Sigmoid colon (tissue), 7 donors: ENCODE measurements at places on chromosomes 1 and 21.
A peak's percentile ranks its signal among the peaks of the same experiment; 100 is the strongest.

- DNase-seq = peak; percentile 12
Measured at GRCh38 chr1:36533897-36534296, 51.2 kb upstream of the CSF3R start.

DNA sequence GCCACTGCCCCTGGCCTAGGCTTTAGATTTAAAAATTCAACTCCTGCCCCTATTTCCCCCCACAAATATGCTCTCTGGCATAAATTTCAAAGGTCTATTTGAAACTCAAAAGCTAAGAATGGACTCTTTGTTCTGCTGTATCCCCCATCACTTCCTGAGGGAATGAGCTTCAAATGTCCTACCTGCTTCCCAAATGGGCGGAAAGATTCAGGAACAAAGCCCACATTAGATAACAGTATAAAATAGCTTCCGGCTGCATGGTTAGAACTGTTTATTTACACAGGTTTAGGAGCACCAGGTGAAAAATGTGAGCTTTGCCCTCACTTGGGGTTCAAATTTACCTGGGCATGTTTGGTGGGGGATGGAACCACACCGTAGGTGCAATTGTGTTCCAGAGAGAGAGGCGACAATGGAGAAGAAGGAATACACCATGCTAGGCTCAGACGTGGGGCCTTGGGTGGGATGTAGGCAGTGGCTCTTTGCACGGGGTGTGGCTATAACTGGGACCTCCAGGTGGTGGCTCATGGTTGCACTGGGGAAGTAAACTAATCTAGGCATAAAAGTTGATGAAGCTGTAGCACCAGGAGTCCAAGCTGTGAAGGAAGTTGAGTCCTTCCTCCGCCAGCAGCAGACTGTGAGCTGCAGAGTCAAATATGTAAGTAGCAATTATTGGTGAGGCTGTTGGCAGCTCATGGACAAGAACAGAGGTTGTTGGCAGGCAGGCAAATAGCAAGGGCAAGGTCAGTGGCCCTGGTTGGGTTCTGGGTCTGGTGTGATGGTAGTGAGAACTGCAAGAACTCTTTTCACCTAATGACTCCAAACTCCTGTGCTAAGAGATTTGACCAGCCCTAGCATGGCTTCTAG, 41.5 kb upstream of the SRSF10 start:
- DNase-seq = no peak

DNA sequence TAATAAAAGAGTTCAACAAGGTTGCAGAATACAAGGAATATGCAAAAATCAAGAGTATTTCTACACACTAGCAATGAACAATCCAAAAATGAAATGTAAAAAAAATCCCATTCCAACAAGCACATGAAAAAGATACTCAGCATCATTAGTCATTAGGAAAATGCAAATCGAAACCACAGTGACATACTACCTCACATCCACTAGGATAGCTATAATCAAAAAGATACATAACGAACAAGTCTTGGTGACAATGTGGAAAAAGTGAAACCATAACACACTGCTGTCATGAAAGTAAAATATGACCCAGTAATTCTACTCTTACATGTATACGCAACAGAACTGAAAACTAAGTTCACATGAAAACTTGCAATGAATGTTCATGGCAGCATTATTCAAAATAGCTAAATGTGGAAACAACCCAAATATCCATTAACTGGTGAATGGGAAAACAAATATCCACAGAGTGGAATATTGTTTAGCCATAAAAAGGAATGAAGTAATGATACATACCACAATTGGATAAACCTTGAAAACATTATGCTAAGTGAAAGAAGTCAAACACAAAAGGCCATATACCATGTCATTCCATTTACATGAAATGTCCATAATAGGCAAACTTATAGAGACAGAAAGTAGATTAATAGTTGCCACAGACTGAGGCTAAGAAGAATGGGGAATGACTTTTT, 34.3 kb downstream of the PIK3R3 start:
- no peak for DNase-seq

- DNase-seq = no peak
Measured at GRCh38 chr1:167369175-167369574, 148.5 kb downstream of the POU2F1 start.

- no peak for DNase-seq
Measured at GRCh38 chr1:110504226-110504625, 14.7 kb downstream of the KCNA10 start.

GRCh38 chr1:161195171-161195570, 3.7 kb downstream of the ADAMTS4 start:
- no peak for DNase-seq
